ENCODE measurements at places on chromosomes 7 and 10.

GRCh38 chr7:54292171-54292925, 249.8 kb upstream of the VSTM2A start:
- no peak for DNase-seq

DNA sequence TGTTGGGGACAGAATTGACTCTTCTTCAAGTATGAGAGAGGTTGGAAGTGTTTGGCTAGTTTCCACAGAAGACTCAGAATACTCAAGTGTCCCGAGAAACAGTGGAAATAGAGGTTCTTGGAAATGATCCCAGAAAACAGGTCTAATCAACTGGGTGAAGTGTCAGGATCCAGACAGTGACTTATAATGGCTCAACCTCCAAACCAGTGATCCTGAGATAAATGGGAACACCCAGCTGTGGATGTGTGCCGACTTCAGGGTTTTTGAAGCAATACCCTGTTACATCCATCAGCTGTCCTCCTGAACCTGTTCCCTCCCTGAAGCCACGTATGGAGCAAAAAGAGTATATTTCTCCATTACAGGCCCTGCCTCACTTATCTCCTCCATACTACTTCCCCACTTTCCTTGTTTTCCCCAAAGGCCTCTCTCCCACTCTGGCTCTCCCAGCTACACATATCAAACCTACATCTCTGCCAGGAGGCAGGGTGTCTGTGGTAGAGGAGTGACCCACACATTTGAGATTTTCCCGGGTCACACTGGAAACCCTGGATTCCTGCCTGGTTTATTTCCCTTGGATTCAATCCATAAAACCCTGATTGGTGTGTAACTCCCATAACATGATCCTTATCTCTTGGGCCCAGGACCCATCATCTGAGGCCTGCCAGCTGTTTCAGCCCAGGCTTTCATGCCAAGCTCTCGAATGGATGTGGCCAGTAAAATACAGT, 17.6 kb upstream of the ELOVL3 start:
- DNase-seq = no peak

DNA sequence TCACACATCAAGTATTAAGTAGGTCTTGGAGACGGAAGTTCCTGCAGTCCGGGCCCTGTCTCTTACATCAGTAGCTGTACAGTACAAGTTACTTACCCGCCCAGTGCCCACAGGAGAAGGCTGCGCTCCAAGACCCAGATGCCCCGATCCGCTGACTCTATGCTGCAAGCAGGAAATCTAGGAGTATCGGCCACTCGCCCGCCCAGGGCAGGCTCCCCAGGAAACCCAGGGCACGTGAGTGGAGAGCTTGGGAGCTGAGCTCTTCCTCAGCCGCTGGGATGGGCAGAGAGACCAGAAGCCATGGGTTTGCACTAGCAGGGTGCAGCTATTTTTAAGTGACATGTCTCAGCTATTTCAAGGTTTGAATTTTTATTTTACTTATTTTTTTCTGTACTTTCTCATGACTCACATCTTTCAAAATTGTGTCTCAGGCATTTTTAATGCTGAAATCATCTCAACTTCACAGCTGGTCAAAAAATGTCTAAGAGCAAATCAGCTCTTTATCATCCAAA, 1.9 kb upstream of the GPER1 start:
- no peak for DNase-seq

DNA sequence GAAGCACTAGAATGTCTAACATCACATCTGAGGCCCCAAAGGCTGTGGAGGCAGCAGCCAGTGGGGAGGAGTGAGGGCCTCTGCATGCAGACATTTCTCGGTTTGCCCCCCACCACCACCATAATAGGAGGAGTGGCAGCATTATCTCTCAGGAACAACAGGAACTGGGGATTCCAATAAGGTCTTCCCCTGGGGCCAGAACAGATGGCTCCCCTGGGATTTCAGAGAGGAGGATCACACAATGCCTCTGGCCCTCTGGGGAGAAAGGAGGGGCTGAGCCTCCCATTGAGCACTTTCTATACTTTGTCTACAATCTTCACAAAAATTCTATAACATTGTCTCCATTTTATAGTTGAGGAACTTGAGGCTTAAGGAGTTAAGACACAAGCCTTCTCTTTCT, 61.1 kb downstream of the GRID1 start:
- DNase-seq = no peak

DNA sequence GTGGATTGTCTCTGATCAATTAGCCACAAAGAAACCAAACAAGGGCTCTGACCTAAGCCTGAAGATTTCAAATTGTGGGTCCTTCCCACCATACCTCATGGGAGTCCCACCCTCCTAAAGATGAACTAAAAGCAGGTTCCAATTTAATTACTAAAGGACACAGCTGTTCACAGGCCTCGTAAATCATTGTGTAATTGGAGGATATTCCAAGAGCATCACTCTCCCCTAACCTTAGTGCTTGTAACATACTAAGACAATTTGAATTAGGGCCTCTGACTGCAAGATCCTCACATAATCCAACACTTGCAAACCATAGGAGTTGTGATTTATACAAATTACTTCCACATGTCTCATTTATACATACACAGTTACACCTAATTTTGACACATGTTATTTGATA, 44.4 kb downstream of the FOXI2 start:
- no peak for DNase-seq

DNA sequence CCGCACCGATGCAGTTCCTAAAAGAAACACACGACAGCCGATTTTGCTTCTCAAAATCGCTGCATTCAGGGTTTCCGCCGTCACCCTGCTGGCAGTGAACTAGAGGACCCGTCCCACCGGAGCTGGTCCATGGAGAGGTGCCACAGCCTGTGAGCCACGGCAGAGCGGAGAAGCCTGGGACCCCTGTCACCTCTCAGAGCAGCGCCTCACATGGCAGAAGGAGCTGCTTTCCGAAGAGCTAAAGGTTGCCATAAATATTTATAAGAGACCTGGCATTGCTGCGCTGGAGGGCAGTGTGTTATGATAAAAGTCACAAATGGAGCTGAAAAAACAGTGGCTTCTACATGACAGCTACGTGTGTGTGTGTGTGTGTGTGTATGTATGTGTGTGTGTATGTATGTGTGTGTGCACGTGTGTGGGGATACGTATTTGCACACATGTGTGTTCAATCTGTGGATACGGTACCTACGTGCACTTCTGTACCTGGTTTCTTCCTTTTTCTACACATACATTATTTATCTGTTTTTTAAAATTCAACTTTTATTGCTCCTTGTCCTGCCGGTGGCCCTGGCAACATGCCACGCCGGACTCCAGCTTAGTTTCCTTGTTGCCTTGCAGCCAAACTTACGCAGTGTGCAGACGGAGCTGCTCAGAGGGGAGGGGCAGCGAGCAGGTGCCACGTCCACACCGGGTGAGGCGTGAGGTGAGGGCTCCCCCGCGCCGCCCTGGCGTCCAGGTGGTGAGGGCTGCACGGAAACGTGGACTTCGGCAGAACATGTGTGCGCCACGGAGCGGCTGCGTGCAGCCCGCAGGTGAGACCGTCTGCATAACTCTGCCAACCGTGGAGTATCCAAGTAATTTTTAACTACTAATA, 115.2 kb upstream of the PITRM1 start:
- DNase-seq = peak; percentile 45

DNA sequence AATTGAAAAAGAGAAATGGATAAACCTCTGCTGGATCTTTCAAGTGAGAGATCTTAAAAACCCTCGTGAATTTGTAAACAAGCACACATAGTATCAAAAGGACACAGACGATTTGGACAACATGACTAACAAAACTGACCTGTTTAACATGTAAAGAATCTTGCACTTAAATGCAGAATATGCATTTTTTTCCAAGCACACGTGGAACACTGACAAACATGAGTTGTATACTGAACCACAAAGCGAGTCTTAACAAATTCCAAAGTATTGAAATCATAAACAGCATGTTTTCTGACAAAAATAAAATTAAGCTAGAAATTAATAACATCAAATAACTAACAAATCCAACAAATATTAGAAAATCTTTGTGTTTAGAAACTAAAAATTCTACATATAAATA, 65.0 kb upstream of the ZNF746 start:
- DNase-seq = no peak

GRCh38 chr10:87642988-87643387, 16.7 kb upstream of the PAPSS2 start:
- DNase-seq = no peak

GRCh38 chr7:5287802-5288201, 5.1 kb downstream of the SLC29A4 start:
- no peak for DNase-seq

DNA sequence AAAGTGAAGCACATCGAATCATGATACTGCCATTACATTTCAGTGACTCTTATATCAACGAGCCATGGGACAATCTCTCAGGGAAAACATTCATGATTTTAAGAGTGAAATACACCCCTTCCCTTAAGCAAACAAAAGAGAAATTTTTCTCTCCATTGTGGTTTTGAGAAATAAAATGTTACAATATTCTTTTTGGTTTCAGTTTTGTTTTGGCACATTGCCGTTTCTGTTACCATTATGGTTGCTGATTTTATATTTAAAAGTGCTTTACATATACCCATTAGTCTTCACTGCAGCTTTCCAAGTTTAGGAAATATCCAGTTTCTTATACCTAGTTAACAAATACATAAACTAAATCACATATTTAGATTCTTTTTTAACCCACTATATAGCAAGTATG, 126.8 kb upstream of the SEM1 start:
- DNase-seq = no peak

DNA sequence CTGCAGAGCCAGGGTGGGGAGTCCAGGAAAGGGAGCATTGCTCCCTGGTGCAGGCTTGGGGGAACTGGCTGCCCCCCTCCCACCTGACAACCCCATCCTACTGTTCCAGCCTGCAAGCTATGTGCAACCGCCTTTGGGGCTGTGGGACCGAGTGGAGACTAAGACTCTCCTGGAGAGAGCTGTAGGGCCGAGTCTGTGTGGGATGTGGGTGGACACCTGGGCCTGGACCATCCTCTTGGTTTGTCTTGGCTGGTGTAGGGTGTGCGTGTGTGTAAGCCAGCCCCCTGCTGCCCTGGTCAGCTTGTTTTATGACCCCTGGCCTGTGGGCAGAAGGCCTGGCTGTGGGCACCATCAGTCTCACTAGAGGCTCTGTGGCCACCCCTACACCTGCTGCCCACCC, 1.6 kb upstream of the RAMP3 start:
- no peak for DNase-seq

GRCh38 chr10:8766899-8767298, 712.4 kb downstream of the GATA3 start:
- DNase-seq = no peak

DNA sequence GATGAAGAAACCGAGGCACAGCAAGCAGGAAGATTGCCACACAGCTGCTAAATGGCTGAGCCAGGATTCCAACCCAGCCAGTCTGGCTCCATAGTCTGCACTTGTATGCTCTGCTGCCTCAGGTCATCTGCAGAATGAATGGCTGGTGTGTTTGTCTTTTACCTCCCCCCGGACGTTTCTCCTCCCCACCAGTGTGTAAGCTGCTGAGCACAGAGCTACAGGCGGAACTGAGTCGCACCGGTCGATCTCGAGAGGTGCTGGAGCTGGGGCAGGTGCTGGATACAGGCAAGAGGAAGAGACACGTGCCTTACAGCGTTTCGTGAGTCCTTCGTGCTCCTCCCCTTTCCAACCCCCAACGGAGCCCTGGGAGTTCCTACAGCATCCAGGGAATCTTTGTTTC, 2.6 kb downstream of the CNPY4 start:
- peak; percentile 74 for DNase-seq

- DNase-seq = no peak
These were observed 37.2 kb downstream of the ERLIN1 start for GRCh38 chr10:100148353-100149211.

DNA sequence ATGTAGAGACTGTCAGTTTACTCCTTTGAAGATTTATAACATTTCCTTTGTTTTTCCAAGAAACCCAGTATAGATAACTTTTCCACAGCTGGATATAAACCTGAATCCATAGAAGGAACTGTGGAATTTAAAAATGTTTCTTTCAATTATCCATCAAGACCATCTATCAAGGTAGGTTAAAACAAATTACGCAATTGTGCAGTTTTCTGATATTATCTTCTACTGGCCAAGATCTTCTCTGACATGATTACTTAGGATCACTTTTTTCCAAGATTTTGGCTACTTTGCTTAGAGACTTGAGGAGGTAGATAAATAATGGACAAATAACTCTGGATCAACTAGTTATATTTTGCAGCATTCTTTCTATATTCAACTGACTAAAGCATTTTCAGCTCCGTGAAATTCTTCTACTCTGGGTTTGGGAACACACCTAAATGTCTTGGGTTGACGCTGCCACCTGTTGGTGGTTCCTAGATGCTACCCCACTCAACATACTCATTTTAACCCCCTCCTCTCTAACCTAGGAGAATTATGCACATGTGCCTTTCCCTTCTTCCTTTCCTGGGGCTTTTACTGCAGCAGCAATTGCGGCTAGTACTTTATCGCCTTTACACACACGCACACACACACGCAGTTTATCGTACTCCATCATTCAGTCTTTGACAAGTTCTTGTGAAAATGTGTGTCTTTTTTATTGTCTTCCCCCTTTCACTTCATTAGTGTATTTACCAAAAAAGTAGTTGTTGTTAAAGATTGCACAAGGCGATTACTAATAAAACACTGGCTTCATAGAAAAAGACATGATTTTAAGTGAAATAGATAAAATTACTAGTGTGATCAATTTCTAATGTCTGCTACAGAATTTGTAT, 32.7 kb downstream of the ABCB5 start:
- peak; percentile 75 for DNase-seq

GRCh38 chr10:8919280-8919679, 864.8 kb downstream of the GATA3 start:
- no peak for DNase-seq

DNA sequence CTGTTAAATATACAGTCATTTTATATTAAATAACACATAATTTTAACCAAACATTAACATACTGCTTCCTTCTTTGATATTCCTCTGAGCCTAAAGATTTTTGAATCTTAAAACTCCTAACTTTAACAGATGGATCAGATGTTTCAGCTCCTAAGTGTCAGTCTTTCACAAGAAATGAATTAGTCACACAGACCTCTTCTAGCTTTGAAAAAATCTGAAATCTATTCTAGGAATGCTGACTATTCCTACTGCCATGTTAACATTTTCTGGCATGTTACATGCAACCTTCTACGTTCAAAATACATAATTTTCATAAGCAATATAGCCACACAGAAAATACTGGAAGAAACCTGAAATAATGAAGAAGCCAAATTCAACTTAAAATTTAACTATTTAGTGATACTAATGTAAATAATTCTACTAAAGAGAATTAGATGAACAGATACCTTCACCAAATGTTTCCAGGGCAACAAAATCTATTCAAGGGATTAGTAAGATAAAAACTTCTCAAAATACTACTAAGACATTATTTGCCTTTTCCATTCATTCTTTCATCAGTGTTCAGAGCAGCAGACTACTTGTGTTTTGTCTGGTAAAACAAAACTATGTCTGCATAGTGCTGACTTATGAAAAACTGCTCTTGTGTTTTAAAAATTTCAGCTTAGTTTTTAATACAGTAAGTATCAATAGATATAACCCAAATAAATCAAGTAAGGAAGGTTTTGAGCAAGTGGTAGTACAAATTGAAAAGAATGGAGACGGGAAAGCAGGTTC, 9.2 kb downstream of the JMJD1C start:
- DNase-seq = no peak

- DNase-seq = peak; percentile 83
These were observed 29.5 kb upstream of the EBF3 start for GRCh38 chr10:129993621-129994020.

GRCh38 chr10:35758076-35758475, 116.0 kb upstream of the FZD8 start:
- no peak for DNase-seq

GRCh38 chr7:41630741-41631140, 72.1 kb downstream of the INHBA start:
- DNase-seq = no peak

All from islet precursor cell (in vitro differentiated cells).